ENCODE measurements at places on chromosomes 7 and 10.

DNA sequence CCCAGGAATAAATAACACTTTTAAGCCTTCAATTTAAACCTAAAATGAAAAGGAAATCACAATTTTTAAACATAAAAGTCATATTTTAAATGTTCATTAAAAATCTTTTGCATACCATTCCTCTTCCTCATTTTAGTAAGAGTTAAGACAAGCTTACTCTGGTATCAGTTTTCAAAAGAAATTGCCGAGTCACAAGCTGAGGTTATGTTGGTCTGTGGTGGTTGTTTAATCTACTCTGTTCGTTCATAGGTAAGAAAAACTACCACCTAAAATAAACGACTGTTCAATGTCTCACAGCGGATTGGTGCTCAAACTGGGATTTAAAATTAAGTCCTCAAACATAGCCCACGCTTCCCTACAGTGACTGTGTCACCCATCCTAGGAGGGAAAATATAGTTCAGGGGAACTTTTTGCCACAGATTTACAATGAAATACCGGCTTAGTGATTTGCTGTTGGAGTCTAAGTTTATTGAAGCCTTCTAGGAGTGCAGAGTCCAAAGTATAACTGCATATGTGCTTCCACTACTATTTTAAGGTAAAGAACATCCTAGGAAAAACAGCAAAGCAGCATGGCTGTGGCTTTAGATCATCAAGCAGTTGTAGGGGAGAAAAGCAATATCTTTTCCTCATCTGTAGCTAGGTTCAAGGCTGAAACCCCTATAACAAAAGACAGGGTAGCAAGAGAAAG lies 61.1 kb downstream of the GNAT3 start:
- no peak for DNase-seq

DNA sequence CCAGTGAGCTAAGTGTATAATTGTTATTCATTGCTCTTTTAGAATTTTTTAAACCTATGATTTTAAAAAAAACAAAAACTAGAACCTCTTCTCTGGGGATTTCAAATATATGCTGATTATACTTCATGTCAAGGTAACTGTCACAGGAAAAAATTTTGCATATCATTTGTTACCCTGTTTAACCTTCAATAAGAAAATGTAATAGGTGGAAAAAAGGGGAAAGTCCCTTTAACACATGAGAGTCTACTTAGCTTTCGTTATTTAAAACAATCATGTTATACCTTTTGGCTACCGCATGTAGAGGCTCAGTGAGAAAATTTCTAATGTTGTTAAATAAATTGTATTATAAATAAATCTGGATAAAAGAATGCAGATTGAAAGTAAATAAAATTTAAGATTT lies 190.1 kb upstream of the AKR1E2 start:
- no peak for DNase-seq

DNA sequence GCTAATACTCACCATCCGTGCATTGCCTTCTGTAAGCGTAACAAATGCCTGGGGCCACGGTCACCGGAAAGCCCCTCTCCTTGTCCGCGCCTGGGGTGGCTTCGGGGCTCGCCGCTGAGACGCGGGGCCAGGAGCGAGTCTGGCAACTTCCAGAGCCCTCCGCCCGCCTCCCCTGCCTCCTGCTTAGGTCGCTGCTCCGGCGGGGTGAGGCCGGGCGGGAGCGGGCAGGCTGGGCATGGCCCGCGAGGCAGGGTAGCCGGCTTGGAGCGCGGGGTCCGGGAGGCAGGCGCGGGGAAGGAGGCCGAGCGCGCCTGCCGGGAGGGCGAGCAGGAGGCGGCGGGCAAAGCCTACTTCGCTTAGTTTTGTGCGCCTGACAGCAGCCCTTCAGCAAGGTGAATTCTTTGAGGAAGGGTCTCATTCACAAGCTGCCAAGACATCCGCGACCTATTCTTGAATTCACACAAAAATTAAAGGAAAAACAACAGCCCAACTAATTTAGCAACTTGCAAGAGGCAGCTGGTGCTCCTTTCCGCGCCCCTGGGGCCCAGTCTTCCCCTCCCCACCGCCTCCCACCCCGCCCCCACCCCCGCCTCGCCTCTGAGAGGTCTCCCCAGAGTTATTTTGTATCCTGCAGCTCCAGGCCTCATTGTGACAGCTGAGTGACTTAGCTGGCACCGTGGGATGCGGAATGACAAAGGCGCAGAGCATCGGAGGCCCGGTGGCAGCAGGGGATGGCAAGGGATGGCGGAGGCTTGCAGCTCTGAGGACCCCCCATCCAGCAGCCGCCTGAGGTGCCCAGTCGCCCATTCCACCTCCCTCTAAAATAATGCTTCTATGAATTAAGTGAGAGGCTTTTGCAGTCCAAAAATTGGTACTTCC lies 12.8 kb upstream of the KAT6B start:
- DNase-seq: no peak

DNA sequence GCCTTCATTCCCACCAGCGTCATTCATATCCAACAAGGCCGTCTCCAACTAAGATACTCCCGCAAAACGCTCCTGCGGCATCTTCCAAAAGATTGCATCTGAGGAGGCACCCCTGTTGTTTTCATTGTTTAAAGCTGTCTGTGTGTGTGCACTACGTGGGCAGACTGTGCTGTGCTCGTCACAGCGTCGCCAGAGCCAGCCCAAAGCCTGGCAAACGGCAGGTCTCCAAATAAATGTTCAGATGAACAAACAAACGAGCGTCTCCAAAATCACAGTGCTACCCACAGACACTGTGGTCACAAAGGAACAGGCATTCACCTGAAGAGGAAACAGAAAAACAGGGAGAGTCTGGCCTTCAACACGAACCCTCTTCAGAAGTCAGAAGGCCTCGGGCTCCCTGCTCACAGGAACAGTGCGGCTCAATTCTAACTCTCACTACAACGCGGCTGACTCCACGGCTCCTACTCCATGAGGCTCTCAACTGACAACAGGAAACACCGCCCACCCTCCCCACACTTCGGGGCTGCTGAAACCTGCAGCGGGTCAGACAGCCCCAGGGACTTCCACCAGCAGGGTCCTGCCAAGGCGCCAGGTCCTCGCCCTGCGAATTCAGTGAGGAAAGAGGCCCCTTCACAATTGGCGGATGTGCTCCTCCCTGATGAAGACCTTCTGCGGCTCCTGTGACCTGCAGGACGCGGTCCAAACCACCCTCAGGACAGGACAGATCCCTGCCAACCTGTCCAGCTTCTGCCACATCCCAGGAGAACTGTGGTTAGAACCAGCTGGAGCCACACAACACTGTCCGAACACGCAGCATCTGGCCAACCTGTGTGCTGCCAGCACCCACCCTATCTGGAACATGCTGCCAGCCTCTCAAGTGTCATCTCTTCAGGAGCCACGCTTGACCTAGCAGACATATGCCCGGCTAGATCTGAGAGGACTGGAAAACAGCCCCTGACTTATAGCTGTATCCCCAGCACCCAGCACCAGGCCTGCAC lies 36.1 kb downstream of the MAD1L1 start:
- DNase-seq: no peak

DNA sequence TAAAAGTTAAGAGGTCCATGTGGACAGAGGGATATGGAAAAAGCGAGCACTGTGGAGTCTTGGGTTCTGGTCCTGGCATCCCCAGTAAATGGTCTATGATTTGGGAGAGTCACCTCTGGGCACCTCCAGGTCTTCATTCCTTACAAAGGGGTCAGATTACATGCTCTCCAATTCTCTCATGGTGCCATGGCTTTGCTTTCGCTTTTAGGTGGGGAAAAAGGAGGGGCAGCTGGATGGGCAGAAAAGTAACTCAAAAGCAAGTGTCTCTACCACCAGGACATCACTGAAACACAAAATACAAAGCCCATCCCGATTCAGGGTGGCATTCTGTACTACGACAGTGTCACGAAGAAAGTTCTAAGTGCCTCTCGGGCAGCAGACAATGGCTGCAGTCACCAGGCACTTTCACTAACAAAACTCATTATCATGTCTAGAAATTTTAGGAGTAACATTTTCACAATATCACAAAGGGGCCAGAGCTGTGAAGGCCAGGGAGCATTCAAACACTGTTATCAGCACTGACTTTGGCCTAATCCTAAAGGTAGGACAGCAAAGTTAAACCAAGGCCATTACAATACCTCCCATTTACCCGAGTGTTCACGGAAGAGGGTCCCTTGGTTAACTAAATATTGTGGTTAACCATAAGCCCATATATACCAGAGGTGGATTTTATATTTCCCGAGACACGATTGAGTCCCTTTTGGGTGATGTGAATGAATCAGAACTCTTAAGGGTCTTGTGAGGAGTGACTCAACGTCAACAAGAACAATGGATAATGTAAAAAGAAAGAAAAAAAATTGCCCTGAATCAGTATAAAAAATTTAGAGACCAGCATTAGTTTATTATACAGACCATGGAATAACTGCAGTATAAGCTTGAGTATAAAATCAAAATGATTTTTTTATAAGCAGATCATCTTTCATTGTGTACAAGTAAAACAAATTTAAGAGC lies 2.5 kb downstream of the PSAP start:
- no peak for DNase-seq

- no peak for DNase-seq
Measured at GRCh38 chr10:48451969-48452878, 145.7 kb downstream of the MAPK8 start.

- DNase-seq: no peak
Measured at GRCh38 chr7:77208416-77208815, 8.8 kb upstream of the FGL2 start.

DNA sequence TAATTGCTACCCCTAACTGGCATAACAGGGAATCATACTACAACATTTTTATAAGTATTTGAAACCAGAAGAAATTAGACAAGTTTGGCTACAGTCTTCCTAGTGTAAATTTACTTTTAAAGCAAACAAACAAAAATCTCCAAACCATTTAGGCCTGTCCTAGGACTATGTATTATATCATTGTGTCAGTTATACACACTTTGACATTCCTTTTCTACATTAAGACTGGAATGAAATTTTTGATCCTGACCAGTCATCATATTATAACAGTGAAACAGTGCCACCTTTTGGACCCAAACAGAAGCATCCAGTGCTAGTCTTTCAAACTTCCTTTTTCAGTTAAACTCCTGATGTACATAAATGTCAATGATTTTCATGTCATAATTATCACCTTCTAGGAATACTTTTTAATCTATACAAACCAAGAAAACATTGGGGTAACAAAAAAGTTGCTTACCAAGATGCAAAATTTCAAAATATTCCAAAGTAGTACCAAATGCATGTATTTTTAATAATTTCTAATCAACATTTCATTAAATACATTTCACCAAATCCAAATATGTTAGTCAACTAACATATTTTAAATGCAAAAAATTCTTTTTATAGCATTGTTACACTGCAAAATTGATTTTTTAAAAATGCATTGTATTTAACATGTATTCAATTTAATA lies 75.7 kb downstream of the IMMP2L start:
- peak; percentile 35 for DNase-seq

GRCh38 chr7:102983602-102984001 lies 70.8 kb downstream of the LRRC17 start:
- DNase-seq: no peak

DNA sequence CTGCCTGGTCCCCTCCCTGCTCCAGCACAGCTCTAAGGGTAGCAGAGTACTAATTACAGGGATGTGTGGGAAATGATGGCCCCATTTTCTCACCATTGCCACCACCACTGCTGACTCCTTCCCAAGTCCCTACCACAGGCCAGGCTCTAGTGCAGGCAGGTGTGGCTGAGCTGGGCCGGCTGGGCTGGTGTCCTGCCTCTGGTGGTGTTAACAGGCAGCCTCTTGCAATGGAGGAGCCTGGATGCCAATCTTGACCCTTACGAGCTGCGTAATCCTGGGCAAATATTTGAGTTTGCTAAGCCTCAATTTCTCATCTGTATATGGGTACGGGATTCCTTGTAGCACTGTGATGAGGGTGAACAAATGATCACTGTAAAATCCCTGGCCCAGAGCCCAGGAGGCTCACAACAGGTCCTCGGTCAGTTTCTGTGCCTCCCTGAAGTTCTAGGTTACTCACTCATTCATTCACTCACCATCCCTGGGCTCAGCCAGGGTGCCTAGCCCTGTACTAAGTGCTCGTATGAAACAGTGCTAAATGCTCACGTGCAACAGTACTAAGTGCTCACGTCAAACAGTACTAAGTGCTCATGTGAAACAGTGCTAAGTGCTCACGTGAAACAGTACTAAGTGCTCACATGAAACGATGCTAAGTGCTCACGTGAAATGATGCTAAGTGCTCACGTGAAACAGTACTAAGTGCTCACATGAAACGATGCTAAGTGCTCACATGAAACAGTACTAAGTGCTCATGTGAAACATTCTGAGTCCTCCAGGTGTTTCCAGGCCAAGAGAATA lies 2.3 kb upstream of the FZD9 start:
- no peak for DNase-seq

DNA sequence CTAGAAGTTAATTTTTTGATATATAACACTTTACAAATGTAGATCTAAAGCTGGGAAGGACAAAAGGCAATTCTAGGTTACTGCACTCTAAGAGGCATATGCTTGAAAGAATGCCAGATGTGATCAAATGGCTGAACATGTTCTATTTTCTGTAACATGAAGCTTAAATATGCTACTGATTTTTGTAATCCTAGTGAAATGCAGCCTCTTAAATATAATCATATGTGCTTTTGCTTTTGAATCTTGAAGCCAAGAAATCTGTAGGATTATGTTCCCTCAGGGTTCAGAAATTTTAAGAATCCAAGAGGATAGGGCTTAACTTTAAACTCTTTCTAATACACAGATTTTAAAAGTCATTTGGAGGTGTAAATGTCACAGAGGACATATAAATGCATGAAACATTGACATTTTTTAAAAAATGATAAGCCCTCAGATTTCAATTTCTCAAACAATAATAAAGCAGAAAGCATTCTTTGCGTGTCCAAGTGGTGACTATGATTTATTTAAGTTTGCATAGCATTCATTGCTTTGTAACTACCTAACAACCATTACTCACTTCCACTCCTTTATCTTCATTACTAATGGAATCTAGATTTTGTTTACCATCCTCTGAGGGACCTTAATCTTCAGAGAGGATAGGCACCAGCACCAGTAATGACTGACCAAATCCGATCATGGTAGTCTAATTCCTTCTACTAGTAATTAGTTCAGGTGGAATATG lies 170.4 kb downstream of the MAGI2 start:
- no peak for DNase-seq

- DNase-seq: no peak
Measured at GRCh38 chr10:64760371-64760770, 1239.2 kb downstream of the REEP3 start.

- DNase-seq: no peak
Measured at GRCh38 chr7:132643302-132643701, 67.0 kb upstream of the PLXNA4 start.

- DNase-seq: no peak
Measured at GRCh38 chr10:95290461-95291364, at the start of gene PDLIM1. TSS of gene PDLIM1 (minus strand) at chr10:95291003. CDS start at chr10:95290915, 88 bp downstream.
